ENCODE measurements at places on chromosomes 1 and 21. TPM values are rescaled to one million over a fixed set of nuclear protein-coding genes. Genes with fewer than 3 reads are reported as not detected.

The VSIG8 gene
- not detected for total RNA-seq

The SLAMF6 gene
- not detected for total RNA-seq

The TSPAN2 gene
- total RNA-seq, result 0.30 TPM

The OSCP1 gene
- total RNA-seq, result 10.4 TPM

The DAB1 gene
- total RNA-seq, result under 0.01 TPM

The FLG gene
- 0.09 TPM for total RNA-seq

The BARHL2 gene
- total RNA-seq, result not detected

The FMN2 gene
- total RNA-seq, result 5.9 TPM

The SMPDL3B gene
- total RNA-seq, result not detected

The S100A3 gene
- total RNA-seq, result 1.4 TPM

The SLC1A7 gene
- not detected for total RNA-seq

The RAB7B gene
- total RNA-seq, result 1.3 TPM

The LRRC53 gene
- total RNA-seq, result not detected

The SLAMF8 gene
- total RNA-seq, result not detected

The IGSF3 gene
- 0.89 TPM for total RNA-seq

The SF3B4 gene
- 16.6 TPM for total RNA-seq

The ZBTB21 gene
- 7.1 TPM for total RNA-seq

The RPS8 gene
- 927 TPM for total RNA-seq

The SYT11 gene
- 46.9 TPM for total RNA-seq

The NTRK1 gene
- not detected for total RNA-seq

The RCC1 gene
- 51.6 TPM for total RNA-seq

The FCMR gene
- total RNA-seq, result not detected

The SLC27A3 gene
- 4.8 TPM for total RNA-seq

The RASAL2 gene
- total RNA-seq, result 34.2 TPM

The HUNK gene
- total RNA-seq, result not detected

The CFAP107 gene
- total RNA-seq, result not detected

The TRIM46 gene
- 10.7 TPM for total RNA-seq

The OR2T35 gene
- not detected for total RNA-seq

The HORMAD1 gene
- not detected for total RNA-seq

The KRTAP19-6 gene
- total RNA-seq, result not detected

The NCDN gene
- 42.5 TPM for total RNA-seq

The UTP25 gene
- 12.7 TPM for total RNA-seq

The S100A6 gene
- total RNA-seq, result 237 TPM

The CD52 gene
- total RNA-seq, result not detected

The ABCD3 gene
- total RNA-seq, result 54.5 TPM

The ARHGAP30 gene
- total RNA-seq, result 0.05 TPM

The PPIAL4G gene
- total RNA-seq, result not detected

The OR2T33 gene
- not detected for total RNA-seq

The MPZL1 gene
- 156 TPM for total RNA-seq

The ST6GALNAC5 gene
- total RNA-seq, result 140 TPM

The KRTAP21-2 gene
- not detected for total RNA-seq

The KRTAP21-3 gene
- not detected for total RNA-seq

The KPRP gene
- total RNA-seq, result not detected

The LAPTM5 gene
- not detected for total RNA-seq

The CR2 gene
- not detected for total RNA-seq

Measured in smooth muscle cell of the umbilical artery (primary cell).